ENCODE measurements at places on chromosomes 7 and 10. TPM values are rescaled to one million over a fixed set of nuclear protein-coding genes. Genes with fewer than 3 reads are reported as not detected.

The C10orf67 gene
- total RNA-seq = not detected

The CTTNBP2 gene
- total RNA-seq = not detected

The PRF1 gene
- total RNA-seq = 9.4 TPM

The TMEM178B gene
- total RNA-seq = not detected

DNA sequence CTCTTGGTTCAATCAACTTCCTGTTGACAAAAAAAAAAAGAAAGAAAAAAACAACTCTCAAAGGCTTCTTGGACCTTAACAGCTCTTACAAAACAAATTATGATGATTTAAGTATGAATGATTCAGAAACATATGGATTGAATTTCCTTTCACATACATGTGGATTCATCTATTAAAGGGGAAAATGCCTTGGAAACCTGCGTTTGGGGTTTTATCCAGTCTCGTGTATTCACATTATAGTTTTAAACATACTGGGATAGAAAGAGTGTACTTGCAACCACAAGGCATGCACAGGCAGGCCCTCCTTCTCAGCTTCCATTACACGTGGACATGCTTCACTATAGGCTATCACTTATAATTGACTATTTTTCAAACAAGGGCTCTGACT is 286.7 kb downstream of the INHBA start:
- H3K27ac ChIP-seq = no peak overlapping the region
- H3K4me3 ChIP-seq = no peak overlapping the region
- H3K36me3 ChIP-seq = no peaks in the 10 kb centered on the region
- no peaks in the 10 kb centered on the region for H3K4me1 ChIP-seq

GRCh38 chr10:29141761-29142160 is 147.1 kb upstream of the LYZL1 start:
- no peak overlapping the region for H3K27ac ChIP-seq
- no peaks in the 10 kb centered on the region for H3K27me3 ChIP-seq
- H3K36me3 ChIP-seq = no peaks in the 10 kb centered on the region
- DNase-seq = no peak
- no peaks in the 10 kb centered on the region for H3K4me1 ChIP-seq

- peaks cover 19% of the 10 kb centered on the region for H3K27me3 ChIP-seq
- H3K27ac ChIP-seq = no peak overlapping the region
- no peak for DNase-seq
Measured at GRCh38 chr7:515628-516027, 4.0 kb downstream of the PDGFA start.

GRCh38 chr10:127151981-127152699 is 44.3 kb downstream of the INSYN2A start:
- no peak for DNase-seq
- H3K36me3 ChIP-seq = no peaks in the 10 kb centered on the region
- no peaks in the 10 kb centered on the region for H3K27me3 ChIP-seq
- H3K4me3 ChIP-seq = no peak overlapping the region
- H3K4me1 ChIP-seq = no peaks in the 10 kb centered on the region

DNA sequence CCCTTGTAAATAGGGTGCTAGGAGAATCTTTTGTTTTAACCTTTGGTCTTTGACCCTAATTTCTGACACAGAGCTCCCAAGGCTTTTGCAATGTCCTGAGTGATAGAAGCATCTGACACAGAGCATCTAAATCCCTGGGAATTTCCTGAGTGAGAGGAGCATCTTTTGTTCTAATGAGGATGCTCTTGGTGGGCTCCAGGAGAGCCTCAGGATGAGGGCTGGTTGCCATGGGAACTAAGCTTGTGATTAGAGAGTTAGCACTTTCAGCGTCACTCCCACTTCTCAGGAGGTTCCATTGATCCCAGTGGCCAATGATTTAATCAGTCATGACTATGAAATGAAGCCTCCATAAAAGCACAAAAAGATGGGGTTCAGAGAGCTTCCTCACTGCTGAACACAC is 264.8 kb downstream of the KIF20B start:
- DNase-seq = no peak
- peaks cover 2% of the 10 kb centered on the region for H3K27me3 ChIP-seq
- no peak overlapping the region for H3K4me3 ChIP-seq
- H3K4me1 ChIP-seq = no peaks in the 10 kb centered on the region
- no peak overlapping the region for H3K27ac ChIP-seq

- no peaks in the 10 kb centered on the region for H3K36me3 ChIP-seq
- DNase-seq = no peak
- peak overlapping the region; percentile 49 for H3K4me3 ChIP-seq
- peaks cover 18% of the 10 kb centered on the region for H3K4me1 ChIP-seq
Measured at GRCh38 chr7:7257899-7258692, 75.8 kb downstream of the C1GALT1 start.

DNA sequence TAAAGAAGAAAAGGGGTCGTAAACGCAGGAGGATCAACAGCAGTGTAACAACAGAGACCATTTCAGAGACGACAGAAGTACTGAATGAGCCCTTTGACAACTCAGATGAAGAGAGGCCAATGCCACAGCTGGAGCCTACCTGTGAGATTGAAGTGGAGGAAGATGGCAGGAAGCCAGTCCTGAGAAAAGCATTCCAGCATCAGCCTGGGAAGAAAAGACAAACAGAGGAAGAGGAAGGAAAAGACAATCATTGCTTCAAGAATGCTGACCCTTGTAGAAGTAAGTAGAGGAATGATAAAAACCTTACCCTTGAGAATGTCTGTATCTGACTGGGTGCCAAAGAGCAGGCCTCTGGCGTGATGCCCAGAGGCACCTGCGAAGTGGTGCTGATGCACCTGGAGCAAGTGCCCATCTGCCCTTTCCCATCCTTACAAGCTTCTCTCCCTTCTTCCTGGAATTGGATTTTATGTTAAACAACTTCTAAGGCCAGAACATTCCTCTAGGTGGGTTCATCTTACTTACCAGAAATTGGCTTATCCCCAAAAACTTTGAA is 86.4 kb upstream of the SAMD8 start:
- H3K4me1 ChIP-seq = no peaks in the 10 kb centered on the region
- DNase-seq = no peak
- H3K36me3 ChIP-seq = peaks cover 91% of the 10 kb centered on the region
- H3K27me3 ChIP-seq = no peaks in the 10 kb centered on the region
- no peak overlapping the region for H3K4me3 ChIP-seq
- no peak overlapping the region for H3K27ac ChIP-seq

GRCh38 chr10:42753507-42754154 is 29.0 kb upstream of the BMS1 start:
- no peak overlapping the region for H3K27ac ChIP-seq
- H3K4me1 ChIP-seq = peaks cover 28% of the 10 kb centered on the region
- peaks cover 45% of the 10 kb centered on the region for H3K27me3 ChIP-seq
- H3K4me3 ChIP-seq = peak overlapping the region; percentile 56
- no peak for DNase-seq
- H3K36me3 ChIP-seq = no peaks in the 10 kb centered on the region

DNA sequence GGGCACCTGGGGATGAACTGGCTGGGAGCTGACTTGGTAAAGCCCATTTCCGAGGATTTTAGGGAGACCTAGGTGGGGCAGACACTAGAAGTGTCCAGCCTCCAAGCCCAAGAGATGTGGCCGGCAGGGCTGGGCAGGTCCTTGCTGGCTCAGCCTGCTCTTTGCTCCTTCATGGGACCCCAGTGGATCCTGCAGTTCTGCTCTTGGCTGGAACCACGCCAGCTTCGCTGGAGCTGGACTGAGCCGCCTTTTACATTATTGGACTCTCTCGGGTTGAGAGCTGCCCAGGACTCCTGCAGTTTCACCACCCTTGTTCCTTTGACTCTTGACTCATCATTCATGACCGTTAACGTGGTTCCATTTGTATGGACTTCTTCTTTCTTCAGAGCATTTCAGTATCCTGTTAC is 5.7 kb downstream of the PPIF start:
- H3K4me1 ChIP-seq = peaks cover 42% of the 10 kb centered on the region
- peaks cover 69% of the 10 kb centered on the region for H3K36me3 ChIP-seq
- DNase-seq = no peak
- H3K27me3 ChIP-seq = no peaks in the 10 kb centered on the region
- no peak overlapping the region for H3K4me3 ChIP-seq

GRCh38 chr10:132516771-132517725 is 20.5 kb upstream of the INPP5A start:
- H3K4me1 ChIP-seq = no peaks in the 10 kb centered on the region
- no peaks in the 10 kb centered on the region for H3K36me3 ChIP-seq
- H3K27me3 ChIP-seq = peaks cover 6% of the 10 kb centered on the region
- no peak for DNase-seq
- no peak overlapping the region for H3K4me3 ChIP-seq

- H3K27me3 ChIP-seq = no peaks in the 10 kb centered on the region
- H3K4me3 ChIP-seq = no peak overlapping the region
- DNase-seq = no peak
Measured at GRCh38 chr7:37070471-37070870, 346.2 kb upstream of the AOAH start.

GRCh38 chr7:116097365-116098009 is 66.9 kb upstream of the TFEC start:
- no peaks in the 10 kb centered on the region for H3K27me3 ChIP-seq
- no peaks in the 10 kb centered on the region for H3K36me3 ChIP-seq
- H3K4me3 ChIP-seq = no peak overlapping the region
- DNase-seq = no peak
- no peak overlapping the region for H3K27ac ChIP-seq

Measured in CD4-positive, alpha-beta T cell (primary cell).